Activated naive CD4-positive, alpha-beta T cell treated with anti-CD3 and anti-CD28 coated beads, Interleukin-2, amount 10 ng/mL, durations not matched to agents 7 days and 5 days (primary cell): ENCODE measurements at places on chromosomes 12 and 14.

DNA sequence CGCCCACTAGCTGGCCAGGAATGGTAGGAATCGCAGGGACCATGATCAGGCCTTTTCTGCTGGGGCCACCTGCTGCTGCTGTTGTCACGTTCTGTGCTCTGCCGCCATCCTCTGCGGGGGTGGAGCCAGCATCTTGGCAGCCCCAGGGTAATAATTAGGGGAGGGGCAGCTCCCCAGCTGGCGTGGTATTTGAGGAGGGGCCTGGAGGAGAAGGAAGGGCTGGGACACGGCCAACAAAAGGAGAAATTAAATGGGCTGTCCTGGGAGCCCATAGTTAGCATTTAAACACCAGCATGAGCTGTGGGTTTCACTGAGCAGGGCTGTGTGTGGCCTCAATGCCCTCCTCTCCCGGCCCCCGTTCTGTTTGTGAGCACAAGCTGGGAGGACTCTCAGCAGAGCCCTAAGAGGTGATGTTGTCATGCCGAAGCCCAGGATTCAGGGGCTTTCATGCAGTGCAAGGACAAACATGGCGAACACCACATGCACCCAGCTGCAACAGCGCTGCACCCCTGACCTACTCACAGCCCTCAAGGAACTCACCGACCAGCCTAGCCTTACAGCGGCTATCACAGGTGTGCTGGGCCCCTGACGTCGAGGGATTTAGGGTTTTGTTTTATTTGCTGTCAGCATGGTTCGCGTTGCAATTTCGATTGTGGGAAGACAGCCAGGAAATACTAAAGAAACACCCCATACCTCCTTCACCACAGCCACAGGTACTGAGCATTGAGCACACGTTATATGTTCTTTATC, 324.3 kb downstream of the CACNA1C start:
- DNase-seq: no peak

- no peak for DNase-seq
These were observed 44.8 kb upstream of the TMPO start for GRCh38 chr12:98470469-98471082.

DNA sequence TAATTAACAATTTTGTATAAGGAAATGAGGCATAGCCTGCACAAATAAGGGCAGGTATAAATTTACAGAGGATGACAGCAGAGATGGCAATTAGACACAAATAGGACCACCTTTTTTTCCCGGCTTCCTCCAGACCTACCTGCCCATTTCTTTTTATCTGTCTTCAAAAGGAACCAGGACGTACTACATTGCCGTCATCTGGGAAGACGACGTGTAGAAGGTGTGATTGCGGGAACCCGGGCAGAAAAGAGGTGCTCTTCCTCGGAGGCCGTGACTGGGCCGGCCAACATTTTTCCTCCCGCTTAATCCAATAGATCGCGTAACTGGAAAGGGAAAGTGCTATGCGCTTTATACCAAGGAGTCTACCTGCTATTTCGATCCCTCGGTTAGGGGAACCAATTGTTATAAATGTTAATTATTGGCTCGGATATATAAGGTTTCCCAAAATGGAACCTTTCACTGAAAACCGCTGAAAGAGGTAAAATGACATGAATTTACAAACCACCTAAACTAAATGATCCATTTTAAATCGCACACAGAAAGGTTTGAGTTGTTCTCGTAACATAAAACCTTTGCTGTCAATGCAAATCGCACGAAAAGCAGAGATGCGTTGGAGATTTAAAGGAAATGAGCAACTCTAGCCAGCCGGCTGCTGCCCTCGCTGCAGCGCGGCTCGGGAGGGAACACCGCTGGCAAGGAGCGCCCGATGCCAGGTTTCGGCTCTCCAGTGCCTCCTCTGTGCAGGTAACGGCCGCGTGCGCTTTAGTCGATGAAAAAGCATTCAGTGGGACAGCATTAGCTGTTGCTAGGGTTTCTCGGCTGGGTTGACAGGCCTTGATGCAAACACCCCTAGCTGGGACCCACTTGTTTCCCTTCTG, 2.8 kb upstream of the SIX1 start:
- no peak for DNase-seq

DNA sequence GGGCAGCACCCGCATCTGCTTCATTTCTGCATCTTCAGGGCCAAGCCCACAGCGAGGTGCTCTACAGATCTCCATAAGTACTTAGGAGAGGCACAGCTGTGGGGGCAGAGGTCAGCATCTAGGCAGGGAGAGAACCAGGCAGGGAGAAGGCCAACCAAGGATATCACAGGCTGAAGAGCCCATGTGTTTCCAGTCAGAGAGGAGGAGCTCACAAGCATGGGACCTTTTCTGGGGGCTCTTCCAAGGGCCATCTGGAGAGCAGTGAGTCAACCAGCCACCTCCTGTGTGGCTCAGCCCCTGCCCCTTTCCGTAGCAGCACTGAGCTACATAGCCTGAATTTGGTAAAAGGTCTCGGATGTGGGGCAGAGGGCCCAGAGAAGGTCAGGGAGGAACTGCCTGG, 78.5 kb downstream of the ARL6IP4 start:
- DNase-seq: no peak

- DNase-seq: no peak
These were observed 18.1 kb downstream of the DYRK2 start for GRCh38 chr12:67666605-67667004.
